ENCODE measurements at places on chromosomes 2 and 18. TPM values are rescaled to one million over a fixed set of nuclear protein-coding genes. Genes with fewer than 3 reads are reported as not detected.

DNA sequence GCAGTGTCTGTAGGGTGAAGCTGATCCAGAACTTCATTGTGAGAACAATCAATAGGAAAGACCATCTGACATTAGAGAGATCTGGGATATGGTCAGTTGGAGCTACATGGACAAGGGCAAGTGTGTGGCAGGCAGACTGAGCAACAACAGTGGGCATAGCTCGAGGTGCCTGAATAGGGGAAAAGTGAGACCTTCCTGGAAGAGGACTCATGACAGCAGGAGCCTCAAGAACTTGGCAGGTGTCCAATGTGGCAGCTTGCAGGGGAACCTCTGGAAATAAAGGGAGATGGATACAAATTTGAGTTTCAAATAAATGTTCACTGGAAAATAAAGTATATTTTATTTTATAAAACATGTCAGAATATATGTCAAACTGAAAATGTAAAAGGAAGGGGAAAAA is 117.9 kb downstream of the TANC1 start:
- DNase-seq: peak; percentile 73

GRCh38 chr2:234308813-234309195 is 188.1 kb downstream of the ARL4C start:
- DNase-seq: no peak

- no peak for DNase-seq
Observed at GRCh38 chr2:175439416-175439815, 257.9 kb upstream of the ATP5MC3 start.

- no peak for DNase-seq
Observed at GRCh38 chr2:176959614-176960013, 253.0 kb upstream of the HNRNPA3 start.

DNA sequence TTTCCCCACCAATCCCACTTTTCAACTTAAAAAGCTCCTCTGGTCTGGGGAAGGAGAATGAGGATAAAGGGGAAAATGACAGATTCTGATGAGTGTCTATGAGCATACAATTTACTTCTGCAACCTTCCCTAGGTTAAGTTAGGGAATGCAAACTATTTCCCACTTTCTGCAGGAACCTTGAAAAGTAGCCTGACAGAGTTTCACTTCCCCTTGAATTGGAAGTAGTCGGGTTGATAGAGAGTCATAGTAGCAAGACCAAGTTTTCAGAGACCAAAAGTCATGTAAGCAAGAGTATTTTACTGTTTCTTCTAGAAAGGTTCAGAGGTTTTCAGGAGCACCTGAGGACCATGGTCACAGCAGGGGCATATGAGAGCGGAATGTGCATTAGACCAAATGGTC is 815.1 kb downstream of the CPS1 start:
- no peak for DNase-seq

GRCh38 chr2:134324430-134324829 is 70.6 kb downstream of the MGAT5 start:
- DNase-seq: no peak

DNA sequence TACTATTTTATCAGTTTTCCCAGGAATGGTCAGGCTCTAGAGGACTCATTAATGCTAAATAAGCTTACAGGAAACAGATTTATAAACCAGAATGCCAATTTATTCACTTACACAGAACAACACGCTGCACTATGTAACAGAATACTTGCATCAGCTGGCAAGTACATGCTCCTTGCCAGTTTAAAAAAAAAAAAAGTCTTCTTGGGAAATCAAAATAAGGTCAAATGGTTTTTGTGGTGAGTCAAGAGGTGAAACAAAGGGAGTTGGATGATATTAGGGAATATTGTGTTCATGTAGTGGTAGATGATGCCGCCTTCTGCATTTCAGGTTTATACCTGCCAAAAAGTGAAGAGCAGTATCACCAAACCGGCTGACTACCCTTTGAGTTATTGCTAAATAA is 1322.1 kb upstream of the ZEB2 start:
- no peak for DNase-seq

DNA sequence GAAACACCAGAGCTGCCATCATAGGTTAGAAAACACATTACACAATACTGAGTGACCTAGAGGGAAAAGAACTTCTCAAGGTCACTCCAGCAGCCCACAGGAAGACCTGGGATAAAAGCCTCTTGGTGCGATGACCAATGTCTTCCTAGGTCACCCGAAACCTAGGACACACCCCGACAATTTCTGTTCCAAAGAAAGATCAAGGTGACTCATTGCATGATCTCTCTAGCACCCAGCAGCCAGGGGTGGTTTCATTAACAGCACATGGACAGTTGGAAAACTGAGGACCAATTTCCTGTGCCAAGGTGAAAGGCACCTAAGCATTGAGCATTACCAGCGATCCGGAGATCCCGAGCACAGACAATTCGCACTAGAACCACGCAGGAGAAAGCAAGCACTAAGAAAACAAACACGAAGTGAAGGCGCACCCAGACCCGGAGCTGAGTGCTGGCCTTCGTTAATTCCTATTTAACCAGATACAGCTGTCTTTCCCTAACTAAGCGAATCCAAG is 1.5 kb downstream of the CACNB4 start:
- no peak for DNase-seq

DNA sequence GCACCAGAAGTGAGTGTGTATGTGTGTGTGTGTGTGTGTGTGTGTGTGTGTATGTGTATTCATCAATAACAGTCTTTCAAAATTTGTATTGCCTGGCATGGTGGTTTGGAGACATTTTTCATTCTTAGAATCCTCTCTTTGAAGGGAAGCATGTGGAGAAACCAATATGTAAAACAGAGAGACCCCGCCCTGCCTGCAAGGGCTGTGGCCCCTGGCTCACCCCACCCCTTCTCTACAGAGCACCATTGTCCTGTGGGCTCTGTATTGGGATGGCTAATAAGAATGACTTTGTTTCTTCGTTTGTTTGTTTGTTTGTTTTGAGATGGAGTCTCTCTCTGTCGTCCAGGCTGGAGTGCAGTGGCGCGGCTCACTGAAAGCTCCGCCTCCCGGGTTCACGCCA is 65.9 kb downstream of the GNAL start:
- DNase-seq: no peak

GRCh38 chr18:45588376-45589355 is 26.6 kb upstream of the SLC14A2 start:
- peak; percentile 52 for DNase-seq

- no peak for DNase-seq
Observed at GRCh38 chr2:74999468-74999867, 41.0 kb downstream of the POLE4 start.

- DNase-seq: no peak
Observed at GRCh38 chr2:221478485-221478863, 93.6 kb downstream of the EPHA4 start.

- no peak for DNase-seq
Observed at GRCh38 chr18:61926532-61926931, 33.7 kb upstream of the RNF152 start.

GRCh38 chr2:239321596-239322415 is 79.0 kb downstream of the HDAC4 start:
- DNase-seq: no peak

DNA sequence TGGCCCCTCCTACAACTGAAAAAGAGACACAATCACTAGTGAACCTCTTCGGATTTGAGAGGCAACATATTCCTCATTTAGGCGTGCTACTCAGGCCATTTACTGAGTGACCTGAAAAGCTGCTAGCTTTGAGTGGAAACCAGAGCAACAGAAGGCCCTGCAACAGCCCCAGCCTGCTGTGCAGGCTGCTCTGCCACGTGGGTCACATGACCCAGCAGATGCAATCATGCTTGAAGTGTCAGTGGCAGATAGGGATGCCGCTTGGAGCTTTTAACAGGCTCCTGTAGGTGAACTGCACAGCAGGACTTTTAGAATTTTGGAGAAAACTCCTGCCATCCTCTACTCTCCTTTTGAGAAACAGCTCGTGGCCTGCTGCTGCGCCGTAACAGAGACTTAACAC is 578.6 kb upstream of the RAB6C start:
- no peak for DNase-seq

DNA sequence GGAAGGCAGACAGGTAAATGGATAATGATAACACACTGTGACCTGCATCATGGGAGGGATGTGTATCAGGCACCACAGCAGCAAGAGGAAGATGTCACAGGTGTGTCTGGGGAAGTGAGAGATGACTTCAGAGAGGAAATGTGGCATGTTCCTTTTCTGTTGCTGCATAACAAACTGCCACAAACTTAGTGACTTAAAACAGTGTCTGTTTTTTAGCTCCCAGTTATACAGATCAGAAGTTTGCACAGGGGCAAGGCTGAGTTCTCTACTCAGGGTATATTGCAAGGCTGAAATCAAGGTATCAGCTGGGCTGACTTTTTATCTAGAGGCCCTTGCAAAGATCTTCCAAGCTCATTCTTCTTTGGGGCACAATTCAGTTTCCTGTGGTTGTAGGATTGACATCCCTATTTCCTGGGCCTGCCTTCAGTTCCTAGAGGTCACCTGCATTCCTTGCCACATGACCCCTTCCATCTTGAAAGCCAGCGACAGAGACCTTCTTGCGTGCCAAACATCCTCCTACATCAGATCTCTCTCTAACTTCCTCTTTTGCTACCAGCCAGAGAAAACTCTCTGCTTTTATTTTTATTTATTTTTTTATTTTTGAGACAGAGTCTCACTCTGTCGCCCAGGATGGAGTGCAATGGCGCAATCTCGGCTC is 2.1 kb upstream of the MAP3K2 start:
- DNase-seq: no peak

- no peak for DNase-seq
Observed at GRCh38 chr18:13026583-13027270, 35.6 kb downstream of the CEP192 start.

DNA sequence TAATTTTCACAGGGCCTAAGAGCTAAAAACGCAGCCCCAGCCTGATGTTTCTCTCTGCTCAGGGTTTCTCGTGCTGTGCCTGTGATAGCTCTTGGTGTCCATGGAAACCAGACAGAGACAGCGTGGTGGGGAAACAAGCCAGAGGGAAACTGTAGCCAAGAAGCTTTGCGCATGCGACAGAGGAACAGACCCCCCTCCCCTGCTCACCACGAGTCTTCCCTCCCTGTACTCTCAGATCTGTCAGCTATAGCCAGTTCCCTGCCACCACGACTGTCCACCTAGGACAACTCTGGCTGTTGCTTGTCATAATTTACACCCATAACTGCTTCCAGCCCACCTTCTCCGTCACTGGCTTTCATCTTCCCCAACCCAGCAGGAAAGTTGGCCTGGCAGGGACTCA is 13.2 kb upstream of the DNAJC27 start:
- DNase-seq: peak; percentile 89

DNA sequence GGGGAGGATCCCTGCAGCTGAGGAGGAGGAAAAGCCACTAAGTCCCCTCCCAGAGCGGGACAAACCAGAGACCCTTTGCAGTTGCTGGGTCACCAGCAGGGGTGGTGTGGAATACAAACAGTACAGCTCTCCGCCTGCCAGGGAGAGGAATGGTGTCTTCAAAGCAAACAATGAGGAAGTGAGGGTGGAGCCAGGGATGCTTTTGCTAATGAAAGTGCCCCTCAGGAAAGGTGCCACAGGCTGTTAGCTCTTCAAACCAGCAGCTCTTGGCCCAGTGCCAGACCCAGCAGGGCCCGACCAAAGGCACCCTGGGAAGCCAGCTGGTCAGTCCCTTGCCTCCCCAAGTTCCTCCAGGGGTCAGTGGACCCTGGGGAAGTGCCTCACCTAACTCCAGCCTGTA is 102.8 kb downstream of the HIBCH start:
- peak; percentile 79 for DNase-seq

GRCh38 chr2:169712791-169713227 is 18.5 kb downstream of the PHOSPHO2 start:
- DNase-seq: no peak

- DNase-seq: no peak
Observed at GRCh38 chr18:75406491-75407445, 20.7 kb downstream of the SMIM21 start.

DNA sequence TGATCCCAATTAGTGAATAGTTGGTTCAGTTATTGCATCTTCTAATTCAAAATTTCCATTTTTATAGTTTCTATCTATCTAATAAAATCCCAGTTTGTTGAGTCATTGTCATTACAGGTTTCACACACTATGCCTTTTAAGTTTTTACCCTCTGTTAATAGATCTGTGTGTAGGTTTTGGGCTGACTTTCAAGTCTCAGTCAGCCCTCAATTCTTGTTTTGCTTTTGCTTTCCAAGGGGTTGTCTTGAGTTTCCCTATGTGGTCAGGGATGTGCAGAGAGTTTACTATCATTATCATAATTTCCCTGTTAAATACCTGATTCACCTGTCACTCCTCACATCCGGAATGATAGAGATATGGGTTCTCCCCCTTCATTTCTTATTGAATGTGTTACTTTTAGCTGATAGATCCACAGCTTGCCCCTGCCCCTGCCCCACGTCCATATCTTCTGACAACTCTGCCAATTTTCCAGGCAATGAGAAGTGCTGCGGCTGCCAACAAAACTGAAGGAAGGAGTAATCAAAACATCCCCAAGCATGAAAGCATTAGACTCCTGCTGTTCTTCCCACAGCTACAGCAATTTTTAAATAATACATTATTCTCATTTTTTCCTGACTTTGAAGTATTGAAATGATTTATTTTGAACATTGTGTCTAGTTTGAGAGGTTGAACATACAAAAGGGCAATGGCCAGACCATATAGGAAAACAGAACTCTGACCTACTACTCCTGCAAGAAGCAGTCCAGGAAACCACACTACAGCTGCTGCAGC is 1064.8 kb downstream of the SUCLG1 start:
- no peak for DNase-seq

- no peak for DNase-seq
Observed at GRCh38 chr2:103963146-103963725, 890.7 kb upstream of the POU3F3 start.

DNA sequence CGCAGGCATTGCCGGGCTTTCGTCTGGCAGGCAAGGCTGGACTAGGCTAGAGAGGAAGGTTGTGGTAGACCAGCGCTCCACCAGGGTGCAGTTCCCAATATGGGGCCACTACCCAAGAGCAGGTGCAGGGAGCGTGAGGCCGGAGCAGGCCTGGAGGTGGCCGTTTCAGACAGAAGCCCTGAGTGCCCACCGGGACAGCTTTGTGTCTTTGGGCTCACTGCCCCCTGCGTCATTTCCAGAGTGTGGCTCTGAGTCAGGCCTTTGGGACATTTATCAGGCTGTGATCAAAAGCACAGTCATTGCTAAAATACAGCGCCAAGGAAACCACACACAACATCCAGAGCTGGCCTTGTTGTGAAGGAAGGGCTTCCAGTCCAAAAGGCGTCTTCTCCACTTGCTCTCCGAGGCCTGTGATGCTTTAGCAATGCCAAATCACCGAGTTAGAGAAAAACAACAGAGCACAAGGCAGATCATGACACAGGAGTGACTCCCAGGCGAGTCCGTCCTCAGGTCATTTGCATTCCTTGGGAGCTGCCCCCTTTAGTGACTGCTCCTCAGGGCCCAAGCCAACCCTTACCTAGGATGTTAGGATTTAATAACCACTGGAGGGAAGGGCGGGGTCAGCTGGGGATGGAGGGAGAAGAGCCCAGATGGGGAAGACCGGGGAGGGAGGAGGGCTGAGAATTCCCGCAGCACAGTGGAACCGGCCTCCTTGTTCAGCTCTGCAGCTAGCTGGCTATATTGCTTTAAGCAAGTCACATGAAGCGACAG is 42.3 kb downstream of the RFX8 start:
- DNase-seq: no peak

- no peak for DNase-seq
Observed at GRCh38 chr2:184765112-184765895, 167.0 kb downstream of the ZNF804A start.

The EXOC6B gene
- 126 TPM for total RNA-seq

The RAB11FIP5 gene
- 25.2 TPM for total RNA-seq
